BJ (cell line): ENCODE measurements at places on chromosomes 11 and 22. TPM values are rescaled to one million over a fixed set of nuclear protein-coding genes. Genes with fewer than 3 reads are reported as not detected.

CYB5R2 gene
- 48.9 and 49.6 TPM in 2 replicates for polyA plus RNA-seq

OR8D1 gene
- not detected in 2 replicates for polyA plus RNA-seq

CASP1 gene
- 5.1 and 15.4 TPM in 2 replicates for polyA plus RNA-seq

ZDHHC24 gene
- polyA plus RNA-seq: 9.1 and 11.9 TPM in 2 replicates

KCNQ1 gene
- not detected in 2 replicates for polyA plus RNA-seq
